ENCODE measurements at places on chromosomes 5 and 9. TPM values are rescaled to one million over a fixed set of nuclear protein-coding genes. Genes with fewer than 3 reads are reported as not detected.

Gene HSD17B3
- not detected for total RNA-seq

Gene IFNA4
- total RNA-seq: not detected

Gene ZNF608
- 37.5 TPM for total RNA-seq

Gene MTX3
- 6.2 TPM for total RNA-seq

Gene FAM81B
- total RNA-seq: not detected

Gene SEMA5A
- 1.6 TPM for total RNA-seq

Gene LAMC3
- 0.29 TPM for total RNA-seq

Gene SPINK1
- 3.8 TPM for total RNA-seq

Gene PRDM9
- not detected for total RNA-seq

Gene RNF208
- total RNA-seq: 1.5 TPM

Gene NSUN2
- total RNA-seq: 70.5 TPM

Gene LCN15
- not detected for total RNA-seq

Gene WDR38
- total RNA-seq: not detected

Gene JMY
- 2.8 TPM for total RNA-seq

Gene MYOT
- total RNA-seq: not detected

Gene STPG3
- not detected for total RNA-seq

Gene KCNN2
- total RNA-seq: 0.22 TPM

Data from epithelial cell of proximal tubule (primary cell).